Activated naive CD4-positive, alpha-beta T cell (primary cell): ENCODE measurements at places on chromosomes 3 and 15.
A peak's percentile ranks its signal among the peaks of the same experiment; 100 is the strongest.

DNA sequence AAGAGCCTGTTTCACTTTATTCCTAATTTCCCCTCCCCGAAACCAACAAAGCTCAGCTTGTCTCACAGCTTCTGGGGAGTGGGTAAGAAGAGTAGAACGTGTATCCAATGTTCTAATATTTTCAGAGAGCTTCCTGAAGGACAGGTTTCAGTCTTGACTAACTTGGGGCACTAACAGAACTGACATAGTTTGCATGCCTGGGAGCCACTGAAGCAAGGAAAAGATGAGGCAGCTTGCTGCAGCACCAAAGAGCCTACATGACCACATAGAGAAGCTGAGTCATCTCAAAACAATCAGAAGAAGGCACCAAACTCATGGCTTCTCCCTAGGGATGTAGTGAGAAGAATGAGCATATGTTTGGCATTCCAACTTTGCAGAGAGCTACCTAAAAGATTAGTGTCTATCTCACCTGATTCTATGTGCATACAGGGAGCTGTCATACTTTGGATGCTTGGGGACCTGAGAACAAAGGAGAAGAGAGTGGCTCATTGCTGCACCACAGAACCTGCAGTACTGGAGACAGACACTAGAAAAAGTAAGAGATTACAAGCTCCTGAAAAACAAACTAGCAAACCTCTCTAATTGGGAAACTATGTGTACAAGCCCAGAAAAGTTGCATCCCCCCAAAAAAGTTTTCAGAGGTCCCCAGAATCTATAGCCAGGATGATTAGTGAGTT, 86.9 kb downstream of the DCLK3 start:
- DNase-seq: no peak

DNA sequence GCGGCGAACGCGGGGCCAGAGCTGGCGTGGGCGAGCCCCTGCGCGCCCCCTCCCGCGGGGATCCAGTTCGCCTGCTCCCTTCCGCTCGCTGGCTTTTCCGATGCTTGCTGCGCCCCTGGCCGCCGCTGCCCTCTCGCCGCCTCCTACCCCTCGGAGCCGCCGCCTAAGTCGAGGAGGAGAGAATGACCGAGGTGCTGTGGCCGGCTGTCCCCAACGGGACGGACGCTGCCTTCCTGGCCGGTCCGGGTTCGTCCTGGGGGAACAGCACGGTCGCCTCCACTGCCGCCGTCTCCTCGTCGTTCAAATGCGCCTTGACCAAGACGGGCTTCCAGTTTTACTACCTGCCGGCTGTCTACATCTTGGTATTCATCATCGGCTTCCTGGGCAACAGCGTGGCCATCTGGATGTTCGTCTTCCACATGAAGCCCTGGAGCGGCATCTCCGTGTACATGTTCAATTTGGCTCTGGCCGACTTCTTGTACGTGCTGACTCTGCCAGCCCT, 721 bp downstream of the P2RY1 start:
- no peak for DNase-seq

- no peak for DNase-seq
Observed at GRCh38 chr3:100537646-100538338, 45.4 kb downstream of the TMEM45A start.

DNA sequence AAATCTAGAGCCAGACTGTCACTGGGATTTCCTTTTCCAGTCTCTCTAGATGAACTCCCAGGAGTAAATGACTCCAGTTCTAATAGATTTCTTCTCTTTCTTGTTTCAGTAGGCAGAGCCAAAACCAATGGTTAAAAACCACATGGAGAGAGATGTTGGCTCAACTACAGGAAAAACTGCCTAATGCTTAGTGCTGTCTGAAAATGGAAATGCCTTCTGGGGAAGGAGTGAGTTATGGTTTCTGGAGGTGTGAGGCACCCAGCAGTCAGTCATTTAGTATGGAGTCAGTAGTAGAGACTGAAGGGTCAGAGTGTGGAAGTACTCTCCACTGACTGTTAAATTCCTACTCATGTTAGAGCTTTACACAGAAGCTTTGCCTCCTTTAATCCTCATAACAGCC, 136.7 kb downstream of the CCNL1 start:
- DNase-seq: no peak

GRCh38 chr15:55267401-55268175, 22.0 kb downstream of the RAB27A start:
- DNase-seq: peak; percentile 26

- no peak for DNase-seq
Observed at GRCh38 chr15:65062061-65062460, 5.7 kb downstream of the RASL12 start.

- DNase-seq: no peak
Observed at GRCh38 chr3:123790254-123791072, 93.7 kb downstream of the MYLK start.

- DNase-seq: no peak
Observed at GRCh38 chr3:25454005-25454927, 26.2 kb downstream of the RARB start.

- no peak for DNase-seq
Observed at GRCh38 chr3:145951441-145951840, 209.5 kb downstream of the PLOD2 start.

DNA sequence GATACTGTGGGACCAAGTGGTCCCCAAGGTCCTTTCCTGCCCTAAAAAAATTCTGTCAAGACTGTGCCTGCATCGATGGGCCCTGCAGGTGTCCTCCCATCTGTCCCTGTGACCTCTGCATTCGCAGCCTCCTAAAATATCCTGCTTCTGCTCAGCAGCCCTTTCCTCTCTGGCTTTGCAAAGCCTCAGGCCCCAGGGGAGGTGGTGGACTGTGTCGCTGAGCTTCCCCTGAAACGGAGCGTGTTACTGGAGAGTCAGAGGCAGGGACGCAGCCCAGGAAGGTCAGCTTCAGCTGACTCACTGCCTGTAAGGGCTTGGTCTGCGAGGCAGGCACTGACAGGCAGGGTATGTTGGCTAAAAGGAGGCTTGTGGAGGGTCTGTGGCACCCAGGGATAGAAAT, 110.0 kb downstream of the RAB11A start:
- no peak for DNase-seq

GRCh38 chr15:71424765-71425164, 309.5 kb downstream of the THSD4 start:
- no peak for DNase-seq

GRCh38 chr3:148510561-148510960, 187.1 kb upstream of the AGTR1 start:
- no peak for DNase-seq

- no peak for DNase-seq
Observed at GRCh38 chr3:54830658-54831057, 97.2 kb downstream of the LRTM1 start.

DNA sequence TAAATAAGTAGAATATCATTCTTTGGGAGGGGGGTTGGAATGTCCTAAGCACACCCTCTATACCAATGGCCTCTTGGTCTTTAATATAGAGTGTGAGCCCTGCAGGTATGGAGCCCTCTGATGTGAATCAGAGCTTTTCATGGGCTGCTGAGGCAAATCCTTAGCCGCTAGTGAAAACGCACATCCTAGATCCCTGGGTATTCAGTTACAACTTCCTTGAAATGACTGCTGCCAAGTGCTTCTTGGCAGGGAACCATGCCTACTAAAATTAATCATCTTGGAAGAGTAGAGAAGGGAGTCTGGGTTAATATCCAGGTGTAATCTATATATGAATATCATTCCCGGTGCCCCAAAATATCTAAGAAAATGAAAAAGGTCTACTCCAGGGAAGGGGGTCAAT, 109.1 kb downstream of the POLQ start:
- DNase-seq: no peak

DNA sequence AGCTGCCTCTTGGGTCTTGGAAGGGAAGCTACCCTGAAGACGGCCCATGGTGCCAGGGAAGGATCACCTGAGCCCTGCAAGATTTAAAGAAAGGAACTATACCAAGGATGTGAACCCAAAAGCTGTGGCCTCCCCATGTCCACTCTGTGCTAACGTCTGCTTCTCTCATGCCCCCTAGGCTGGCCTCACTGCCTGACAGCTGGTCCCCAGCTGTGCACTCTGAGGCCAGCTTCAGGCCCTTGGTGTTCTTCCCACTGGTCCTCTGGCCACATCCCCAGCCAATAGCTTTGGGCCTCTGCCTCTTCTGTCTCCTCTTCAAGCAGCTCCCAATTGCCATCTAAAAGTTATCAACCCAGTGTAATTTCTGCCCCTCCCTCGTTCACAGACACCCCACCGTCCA, 5.2 kb upstream of the LRRK1 start:
- DNase-seq: no peak

- DNase-seq: no peak
Observed at GRCh38 chr3:78076379-78076778, 1036.5 kb downstream of the ROBO2 start.

DNA sequence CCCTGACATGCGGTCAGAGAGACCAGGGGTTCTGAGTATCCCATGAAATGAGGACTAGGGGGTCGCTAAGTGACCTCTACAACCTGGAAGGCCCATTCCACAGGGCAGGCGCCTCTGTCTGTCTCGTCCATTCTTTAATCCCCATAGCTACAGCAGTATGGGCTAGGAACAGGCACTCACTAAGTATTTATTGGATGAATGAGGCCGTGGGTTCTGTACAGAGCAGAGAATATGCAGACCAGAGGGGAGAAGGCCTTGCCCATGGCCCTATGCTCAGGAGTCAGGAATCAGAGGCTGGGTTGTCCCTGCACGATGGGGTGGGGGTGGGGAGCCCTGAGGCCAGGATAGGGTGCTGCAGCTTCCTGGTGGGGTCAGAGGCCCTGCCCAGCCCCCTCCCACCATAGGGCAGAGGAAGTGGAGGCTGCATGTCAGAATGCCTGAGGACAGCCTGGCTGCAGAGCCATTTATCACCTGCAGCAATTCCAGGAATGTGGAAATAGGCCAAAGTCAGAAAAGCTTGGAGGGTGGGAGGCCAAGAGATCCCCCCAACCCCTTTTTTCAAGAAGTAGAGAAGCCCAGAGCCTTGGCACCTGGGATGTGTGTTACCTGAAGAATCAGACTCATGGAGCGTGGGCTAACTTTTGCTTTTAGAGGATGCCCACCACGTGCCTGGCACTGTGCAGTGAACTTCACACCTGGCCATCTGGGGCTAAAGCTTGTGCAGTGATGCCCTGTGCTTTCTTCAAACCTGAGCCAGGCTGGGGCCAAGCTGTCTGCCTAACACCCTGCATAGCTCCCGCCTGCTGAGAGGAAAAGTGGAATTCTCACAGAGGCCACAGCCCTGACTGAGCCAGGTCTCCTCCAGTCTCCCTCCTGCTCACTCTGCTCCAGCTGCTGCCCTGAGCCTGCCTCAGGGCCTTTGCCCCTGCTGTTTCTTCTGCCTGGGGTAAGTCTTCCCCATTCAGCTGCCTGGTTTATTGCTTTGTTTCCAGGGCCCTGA, 109.4 kb downstream of the WNT7A start:
- DNase-seq: no peak

- DNase-seq: no peak
Observed at GRCh38 chr3:55296030-55296429, 191.1 kb downstream of the WNT5A start.

DNA sequence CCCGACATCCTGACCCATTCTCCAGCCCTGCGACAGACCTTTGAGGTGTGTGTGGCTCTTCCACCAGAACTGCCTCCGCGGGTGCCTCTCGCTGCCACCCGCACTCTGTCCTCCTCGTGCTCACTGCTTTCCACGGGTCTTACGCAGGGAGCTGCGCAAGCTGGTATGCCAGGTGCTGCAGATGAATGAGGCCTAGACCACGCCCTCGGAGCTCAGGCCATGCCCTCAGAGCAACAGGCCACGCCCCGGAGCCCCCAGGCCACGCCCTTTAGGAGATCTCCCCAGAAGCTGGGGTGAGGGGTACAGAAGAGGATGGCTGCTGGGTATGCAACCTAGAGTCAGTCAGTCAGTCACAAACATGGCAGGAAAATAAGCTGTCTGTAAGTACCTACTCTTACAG, 300.3 kb downstream of the GABRG3 start:
- no peak for DNase-seq

DNA sequence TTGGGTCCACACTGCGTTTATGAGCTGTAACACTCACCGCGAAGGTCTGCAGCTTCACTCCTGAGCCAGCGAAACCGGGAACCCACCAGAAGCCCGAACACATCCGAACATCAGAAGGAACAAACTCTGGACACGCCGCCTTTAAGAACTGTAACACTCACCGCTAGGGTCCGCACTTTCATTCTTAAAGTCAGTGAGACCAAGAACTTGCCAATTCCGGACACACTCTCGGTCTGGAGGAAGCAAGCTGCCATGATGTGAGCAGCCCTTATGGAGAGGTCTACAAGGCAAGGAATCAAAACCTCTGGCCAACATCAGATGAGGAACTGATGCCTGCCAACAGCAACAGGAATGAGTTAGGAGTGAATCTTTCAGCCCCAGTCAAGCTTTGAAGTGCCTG, 62.9 kb downstream of the SLC28A2 start:
- DNase-seq: no peak

DNA sequence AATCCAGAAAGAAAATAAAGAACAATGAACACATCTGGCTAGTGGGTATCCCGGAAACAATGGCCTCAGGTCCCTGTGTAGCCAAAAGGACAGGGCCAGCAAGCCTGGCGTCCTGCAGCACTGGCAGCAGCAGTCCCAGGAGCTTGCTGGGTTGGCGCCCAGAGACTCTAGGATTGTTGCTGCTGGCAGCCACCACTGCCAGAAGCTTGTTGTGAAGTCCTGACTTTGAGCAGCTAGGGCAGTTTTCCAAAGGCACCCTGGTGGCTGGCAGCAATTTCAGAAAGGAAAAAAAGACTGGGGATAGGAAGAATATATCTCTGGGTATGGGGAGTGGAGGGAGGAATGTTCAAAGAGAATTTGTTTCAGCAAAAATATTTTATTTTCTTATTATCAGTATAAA, 11.3 kb downstream of the SHQ1 start:
- DNase-seq: no peak
